ENCODE measurements at places on chromosomes 5 and 9.
A peak's percentile ranks its signal among the peaks of the same experiment; 100 is the strongest.

- peaks cover 4% of the 10 kb centered on the region for H3K27me3 ChIP-seq
- no peaks in the 10 kb centered on the region for H3K4me1 ChIP-seq
- DNase-seq, result no peak
- H3K4me3 ChIP-seq, result no peak overlapping the region
- no peak overlapping the region for H3K27ac ChIP-seq
These were observed 21.3 kb upstream of the SLC6A19 start for GRCh38 chr5:1180096-1180495.

- no peak overlapping the region for H3K4me3 ChIP-seq
- peaks cover 7% of the 10 kb centered on the region for H3K4me1 ChIP-seq
- peaks cover 5% of the 10 kb centered on the region for H3K27me3 ChIP-seq
- DNase-seq, result no peak
- H3K36me3 ChIP-seq, result peaks cover 7% of the 10 kb centered on the region
- H3K27ac ChIP-seq, result no peak overlapping the region
These were observed 36.5 kb upstream of the ANKRD33B start for GRCh38 chr5:10527281-10527950.

DNA sequence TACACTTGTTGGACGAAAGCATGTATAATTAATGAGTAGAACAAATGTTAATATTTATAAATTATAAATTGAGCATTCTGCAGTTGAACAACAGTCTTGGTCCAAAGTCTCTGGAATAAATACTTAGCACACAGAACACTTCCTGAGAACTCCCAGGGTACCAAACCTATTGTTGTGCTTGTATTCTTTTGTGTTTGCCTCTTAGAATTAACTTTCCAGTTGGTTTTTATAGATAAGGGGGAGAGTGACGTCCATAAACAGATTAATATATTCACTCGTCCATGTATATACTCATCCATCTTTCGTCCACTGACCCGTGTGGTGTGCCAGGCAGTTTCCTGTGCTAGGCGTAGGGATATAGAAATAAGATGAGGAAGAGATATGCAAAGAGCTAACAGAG is 62.3 kb upstream of the TGFBR1 start:
- peaks cover 27% of the 10 kb centered on the region for H3K36me3 ChIP-seq
- H3K27me3 ChIP-seq, result peaks cover 3% of the 10 kb centered on the region
- H3K4me1 ChIP-seq, result no peaks in the 10 kb centered on the region
- no peak overlapping the region for H3K27ac ChIP-seq
- H3K4me3 ChIP-seq, result no peak overlapping the region

- DNase-seq, result no peak
- H3K27ac ChIP-seq, result no peak overlapping the region
- peaks cover 4% of the 10 kb centered on the region for H3K27me3 ChIP-seq
- no peaks in the 10 kb centered on the region for H3K36me3 ChIP-seq
- peaks cover 21% of the 10 kb centered on the region for H3K4me1 ChIP-seq
- no peak overlapping the region for H3K4me3 ChIP-seq
These were observed 21.9 kb downstream of the NEK6 start for GRCh38 chr9:124279531-124280175.

DNA sequence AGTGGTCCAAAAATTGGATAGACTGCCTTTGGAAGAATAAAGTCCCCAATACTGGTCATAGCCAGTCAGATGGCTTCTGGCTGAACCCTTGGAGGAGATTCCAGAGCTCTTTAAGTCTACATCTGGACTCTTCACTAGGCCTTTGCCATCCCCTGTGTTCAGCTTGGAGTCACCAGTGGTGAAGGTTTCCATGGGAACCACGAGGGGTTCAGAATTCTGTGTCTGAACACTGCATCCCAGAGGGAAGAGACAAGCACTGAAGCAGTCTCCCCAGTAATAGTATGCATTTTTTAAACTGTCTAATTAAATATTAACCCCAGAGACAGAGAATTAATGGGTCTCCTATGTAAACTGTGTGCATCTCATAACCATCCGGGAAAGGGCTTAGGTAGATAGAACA is 38.2 kb downstream of the POU4F3 start:
- DNase-seq, result no peak
- H3K27me3 ChIP-seq, result peaks cover 2% of the 10 kb centered on the region
- no peaks in the 10 kb centered on the region for H3K36me3 ChIP-seq
- no peaks in the 10 kb centered on the region for H3K4me1 ChIP-seq

GRCh38 chr5:95331358-95331757 is 46.5 kb upstream of the MCTP1 start:
- H3K27ac ChIP-seq, result no peak overlapping the region
- DNase-seq, result no peak
- peaks cover 4% of the 10 kb centered on the region for H3K27me3 ChIP-seq
- H3K36me3 ChIP-seq, result no peaks in the 10 kb centered on the region
- no peaks in the 10 kb centered on the region for H3K4me1 ChIP-seq

GRCh38 chr9:70324963-70325362 is 66.2 kb downstream of the SMC5 start:
- no peak for DNase-seq
- no peak overlapping the region for H3K27ac ChIP-seq
- no peaks in the 10 kb centered on the region for H3K27me3 ChIP-seq
- H3K4me1 ChIP-seq, result no peaks in the 10 kb centered on the region

DNA sequence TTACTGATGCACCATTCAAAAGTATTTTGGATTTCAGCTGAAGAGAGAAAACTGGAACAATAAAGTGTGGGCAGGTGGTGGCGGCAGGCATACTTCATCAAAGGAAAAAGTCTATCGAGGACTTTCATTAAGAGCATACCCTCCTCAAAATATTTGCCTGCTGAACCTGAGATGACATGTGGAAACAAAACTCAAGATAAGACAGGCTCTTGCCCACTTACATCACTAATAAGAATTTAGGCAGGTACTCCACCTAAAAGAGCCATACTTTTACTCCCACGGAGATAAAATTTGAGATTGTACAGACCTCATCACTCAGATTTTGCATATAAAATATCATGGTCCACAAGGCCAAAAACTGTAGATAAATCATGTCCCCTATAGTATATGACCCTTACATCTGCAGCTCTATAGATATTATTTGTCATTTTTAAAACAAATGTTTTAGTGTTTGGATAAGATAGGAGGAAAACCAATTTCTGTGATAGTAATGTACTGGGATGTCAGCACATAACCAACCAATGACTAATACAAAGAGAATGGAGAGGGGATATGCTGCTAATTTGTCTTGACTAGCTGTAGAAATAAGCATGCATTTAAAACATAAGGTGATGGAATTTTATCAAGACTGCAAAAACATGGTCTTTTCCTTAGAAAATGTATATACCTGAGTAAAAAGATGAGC is 730.6 kb upstream of the ZNF608 start:
- no peaks in the 10 kb centered on the region for H3K36me3 ChIP-seq
- no peaks in the 10 kb centered on the region for H3K27me3 ChIP-seq
- no peak overlapping the region for H3K27ac ChIP-seq

DNA sequence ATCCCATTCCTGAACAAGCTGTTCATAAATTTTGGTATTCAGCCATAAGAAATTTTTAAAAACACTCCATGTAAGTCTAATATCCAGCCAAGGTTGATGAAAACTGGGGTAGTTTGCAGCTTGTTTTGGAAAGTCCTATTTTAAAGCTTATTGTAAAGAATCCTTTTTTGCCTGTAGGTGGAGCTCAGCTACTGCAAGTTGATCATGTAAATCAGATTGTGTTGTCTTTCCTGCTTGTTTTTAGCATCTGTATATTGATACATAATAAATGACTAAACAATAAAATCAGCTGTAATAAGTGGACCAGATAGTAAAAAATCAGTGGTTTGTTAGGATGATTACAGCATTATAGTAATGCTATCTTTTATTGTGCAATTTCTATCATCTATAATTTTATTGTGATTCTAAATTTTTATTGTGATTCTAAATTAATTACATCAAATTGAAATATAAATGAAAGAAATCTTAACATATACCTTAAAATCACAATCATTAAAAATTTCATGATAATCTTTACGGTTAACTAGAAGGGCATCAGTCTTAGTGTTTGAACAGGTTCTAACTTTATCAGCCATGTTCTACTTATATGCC is 42.4 kb downstream of the CWC27 start:
- peak; percentile 6 for DNase-seq
- no peak overlapping the region for H3K4me3 ChIP-seq
- H3K27ac ChIP-seq, result no peak overlapping the region
- no peaks in the 10 kb centered on the region for H3K36me3 ChIP-seq
- H3K4me1 ChIP-seq, result peaks cover 6% of the 10 kb centered on the region
- H3K27me3 ChIP-seq, result no peaks in the 10 kb centered on the region

DNA sequence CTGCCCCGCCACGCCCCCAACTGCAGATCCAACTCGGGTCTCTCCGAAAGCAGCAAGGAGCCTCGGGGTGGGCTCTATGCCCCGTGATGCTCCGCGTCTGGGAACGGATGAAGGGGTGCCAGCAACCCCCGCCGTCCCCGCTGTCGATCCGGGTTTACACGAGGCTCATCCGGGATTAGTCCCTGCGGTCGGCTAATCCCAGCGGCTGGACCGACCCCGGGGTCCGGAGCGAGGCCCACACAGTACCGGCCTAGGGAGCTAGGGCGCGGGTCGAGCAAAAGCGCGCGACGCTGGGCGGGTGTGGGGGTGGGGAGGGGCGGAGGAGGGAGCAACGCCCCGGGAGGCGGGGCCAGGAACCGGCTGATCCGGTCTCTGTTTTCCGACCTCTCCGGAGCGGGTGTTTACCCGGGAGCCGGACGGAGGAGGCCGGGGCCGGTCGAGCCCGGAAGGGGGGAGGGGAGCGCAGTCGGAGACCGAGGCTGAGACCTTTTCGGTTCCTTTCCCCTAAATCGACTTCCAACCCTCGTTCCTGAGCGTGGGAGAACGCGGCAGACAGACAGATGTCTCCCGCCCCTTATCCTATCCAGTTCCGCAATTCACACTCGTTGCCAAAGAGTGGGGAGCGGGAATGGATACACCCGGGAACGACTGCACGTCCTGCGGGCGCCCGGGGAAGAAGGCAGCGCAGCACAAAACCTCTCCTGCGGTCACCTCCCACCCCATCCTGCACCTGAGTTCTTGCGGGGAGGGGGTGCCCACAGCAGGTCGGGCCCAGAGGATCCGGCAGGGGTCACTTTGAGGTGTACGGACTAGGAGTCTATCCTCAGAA is 28.6 kb downstream of the PCDH1 start:
- H3K27me3 ChIP-seq, result peaks cover 16% of the 10 kb centered on the region
- peak overlapping the region; percentile 71 for H3K4me3 ChIP-seq
- peaks cover 22% of the 10 kb centered on the region for H3K36me3 ChIP-seq
- peak; percentile 89 for DNase-seq

DNA sequence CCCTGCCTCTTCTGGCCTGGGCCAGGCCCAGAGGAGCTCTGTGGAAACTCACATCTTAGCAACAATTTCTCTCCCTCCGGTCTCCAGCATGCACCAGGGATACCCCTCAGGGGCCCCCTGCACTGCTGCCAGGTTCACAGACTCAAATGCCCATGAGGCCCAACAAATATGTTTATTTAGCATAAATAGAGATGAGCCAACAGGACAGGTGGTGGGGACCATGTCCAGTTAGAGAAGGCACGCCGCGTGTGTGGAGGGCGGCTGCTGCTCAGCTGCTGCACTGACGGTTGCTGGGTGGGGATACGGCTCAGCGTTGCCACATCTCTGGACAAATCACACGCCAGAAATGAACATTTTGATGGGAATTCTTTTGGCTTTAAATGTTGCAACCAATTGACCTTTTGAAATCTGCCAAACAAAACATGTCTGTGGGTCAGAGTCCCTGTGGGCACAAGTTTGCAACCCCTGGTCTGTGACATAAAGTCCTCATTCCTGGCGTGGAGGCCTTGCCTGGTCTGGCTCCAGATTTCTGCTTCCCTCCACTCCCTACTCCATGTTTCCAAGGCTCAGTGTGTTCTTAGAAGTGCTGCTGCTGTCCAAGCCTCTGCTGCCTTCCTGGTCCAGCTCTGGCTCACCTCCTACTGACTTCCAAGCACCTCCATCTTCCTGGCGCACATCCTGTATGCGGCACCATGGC is 88.9 kb downstream of the AMBP start:
- peaks cover 37% of the 10 kb centered on the region for H3K36me3 ChIP-seq
- no peak overlapping the region for H3K4me3 ChIP-seq
- H3K4me1 ChIP-seq, result no peaks in the 10 kb centered on the region
- DNase-seq, result no peak
- H3K27me3 ChIP-seq, result peaks cover 6% of the 10 kb centered on the region
- H3K27ac ChIP-seq, result no peak overlapping the region

DNA sequence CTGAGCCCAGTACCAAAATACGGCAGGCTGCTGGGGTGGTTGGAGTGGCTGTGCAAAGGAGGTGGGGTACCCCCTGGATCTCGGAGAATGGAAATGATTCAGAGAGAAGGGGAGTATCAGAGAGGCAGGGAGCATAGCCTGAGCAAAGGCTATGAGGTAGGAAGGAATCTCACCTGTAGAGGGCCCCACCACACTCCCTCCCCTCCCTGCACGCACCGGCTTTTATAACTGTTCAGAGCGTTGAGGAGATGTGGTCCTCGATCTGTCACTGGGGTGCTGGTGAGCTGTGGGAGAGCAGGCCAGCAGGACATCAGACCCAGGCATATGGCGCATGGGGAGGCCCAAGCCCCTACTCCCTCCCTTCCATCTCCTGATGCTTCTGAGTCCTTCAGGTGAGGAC is 13.2 kb downstream of the PHF19 start:
- H3K27ac ChIP-seq, result no peak overlapping the region
- H3K36me3 ChIP-seq, result peaks cover 7% of the 10 kb centered on the region
- H3K4me3 ChIP-seq, result no peak overlapping the region
- no peak for DNase-seq

GRCh38 chr9:1052365-1053281 is 2.5 kb downstream of the DMRT2 start:
- no peaks in the 10 kb centered on the region for H3K36me3 ChIP-seq
- peaks cover 21% of the 10 kb centered on the region for H3K4me1 ChIP-seq

GRCh38 chr9:91055845-91056244 is 254.2 kb downstream of the SYK start:
- H3K27me3 ChIP-seq, result no peaks in the 10 kb centered on the region
- no peak overlapping the region for H3K4me3 ChIP-seq
- DNase-seq, result no peak
- H3K27ac ChIP-seq, result no peak overlapping the region
- no peaks in the 10 kb centered on the region for H3K36me3 ChIP-seq

GRCh38 chr5:17113174-17113958 is 104.1 kb upstream of the BASP1 start:
- H3K4me3 ChIP-seq, result no peak overlapping the region
- peaks cover 1% of the 10 kb centered on the region for H3K27me3 ChIP-seq
- peaks cover 11% of the 10 kb centered on the region for H3K4me1 ChIP-seq
- no peaks in the 10 kb centered on the region for H3K36me3 ChIP-seq

- no peak overlapping the region for H3K27ac ChIP-seq
- no peaks in the 10 kb centered on the region for H3K27me3 ChIP-seq
- H3K4me1 ChIP-seq, result no peaks in the 10 kb centered on the region
- H3K4me3 ChIP-seq, result no peak overlapping the region
These were observed 190.9 kb downstream of the SLC12A2 start for GRCh38 chr5:128274441-128274840.

- H3K27ac ChIP-seq, result no peak overlapping the region
- no peak for DNase-seq
These were observed 380.8 kb downstream of the EBF1 start for GRCh38 chr5:158718738-158719505.

- peaks cover 19% of the 10 kb centered on the region for H3K4me1 ChIP-seq
- no peak for DNase-seq
- H3K4me3 ChIP-seq, result no peak overlapping the region
- no peak overlapping the region for H3K27ac ChIP-seq
These were observed 25.7 kb upstream of the RFK start for GRCh38 chr9:76419782-76420380.

- no peaks in the 10 kb centered on the region for H3K4me1 ChIP-seq
- H3K27ac ChIP-seq, result no peak overlapping the region
- peak overlapping the region; percentile 71 for H3K4me3 ChIP-seq
- H3K27me3 ChIP-seq, result no peaks in the 10 kb centered on the region
- H3K36me3 ChIP-seq, result peaks cover 3% of the 10 kb centered on the region
These were observed 70.2 kb upstream of the LPCAT1 start for GRCh38 chr5:1593903-1594356.
